Omental fat pad (tissue), 4 donors: ENCODE measurements at places on chromosomes 1 and 21. TPM values are rescaled to one million over a fixed set of nuclear protein-coding genes. Genes with fewer than 3 reads are reported as not detected.

DNA sequence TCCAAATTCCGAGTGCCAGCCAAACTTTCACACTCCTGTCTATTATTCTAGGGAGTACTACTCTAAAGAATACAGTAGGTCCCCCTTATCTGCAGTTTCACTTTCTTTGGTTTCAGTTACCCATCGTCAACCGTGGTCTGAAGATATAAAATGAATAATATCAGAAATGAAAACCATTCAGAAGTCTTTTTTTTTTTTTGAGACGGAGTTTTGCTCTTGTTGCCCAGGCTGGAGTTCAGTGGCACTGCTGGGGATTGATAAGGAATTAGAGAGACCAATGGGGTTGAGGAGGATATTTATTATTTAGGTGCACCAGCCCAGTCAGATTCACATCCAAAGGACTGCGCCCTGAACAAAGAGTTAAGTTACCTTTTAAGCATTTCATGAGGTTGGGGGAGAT lies 52.9 kb upstream of the SRSF10 start:
- no peak for DNase-seq

DNA sequence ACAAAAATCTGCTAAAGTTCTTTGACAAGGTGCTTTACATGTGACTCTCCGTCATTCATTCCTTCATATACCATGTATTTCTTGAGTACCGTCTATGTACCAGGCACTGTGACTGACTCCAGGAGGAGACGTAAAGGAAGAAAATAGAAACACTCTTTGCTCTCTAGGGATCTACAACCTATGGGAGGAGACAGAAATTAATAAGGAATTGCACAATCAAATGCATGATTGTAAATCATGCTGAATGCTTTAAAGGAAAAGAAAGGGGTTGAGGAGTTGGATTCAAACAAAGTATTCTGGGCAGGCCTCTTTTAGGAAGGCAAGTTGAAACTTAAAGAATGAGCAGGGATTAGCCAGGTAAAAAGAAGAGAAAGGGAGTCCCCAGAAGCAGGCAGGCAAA lies 239.1 kb upstream of the FGGY start:
- no peak for DNase-seq

GRCh38 chr21:17118638-17119384 lies 394.0 kb upstream of the CXADR start:
- DNase-seq, result no peak

TSPAN2 gene
- 7.8 TPM for total RNA-seq

DNA sequence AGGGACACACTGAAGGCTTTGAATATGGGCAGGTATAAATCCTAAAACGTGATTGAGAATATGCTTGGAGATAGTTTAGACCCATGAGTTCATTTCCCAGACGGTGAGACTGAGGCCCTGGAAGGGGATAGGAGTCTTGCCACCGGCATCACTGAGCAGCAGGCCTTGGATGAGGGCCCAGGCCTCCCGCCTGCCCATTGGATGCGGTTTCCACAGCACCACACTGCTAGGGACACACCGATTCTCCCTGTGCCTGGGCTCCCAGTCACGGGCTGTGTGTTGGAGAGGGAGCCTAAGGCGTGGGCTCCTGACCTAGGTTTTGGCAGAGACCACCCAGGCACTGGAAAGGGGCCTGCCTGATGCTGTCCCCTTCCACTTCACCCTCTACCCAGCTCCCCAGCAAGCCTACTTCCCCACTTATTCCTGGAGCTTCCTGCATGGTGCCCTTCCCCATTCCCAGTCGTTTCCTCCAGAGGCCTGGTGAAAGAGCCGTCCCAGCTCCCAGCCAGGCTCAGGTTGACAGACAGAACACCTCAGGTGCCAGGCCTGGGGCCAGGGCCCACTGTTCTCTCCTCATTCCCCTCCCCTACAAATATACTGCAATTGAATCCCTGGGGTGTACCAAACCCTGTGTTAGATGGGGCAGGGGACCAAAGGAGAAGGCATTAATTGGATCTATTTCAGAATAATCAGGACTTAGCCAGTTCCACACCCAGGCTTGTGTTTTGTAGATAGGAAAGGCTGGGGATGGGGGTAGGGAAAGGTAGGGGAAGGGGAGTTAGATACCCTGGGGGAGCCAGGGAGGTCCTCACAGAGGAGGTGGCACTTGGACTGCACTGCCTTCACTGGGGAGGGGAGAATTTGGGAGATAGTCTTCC lies 3.4 kb downstream of the FOXO6 start:
- no peak for DNase-seq

GRCh38 chr1:19648239-19648638 lies 4.1 kb downstream of the NBL1 start:
- DNase-seq, result no peak

DNA sequence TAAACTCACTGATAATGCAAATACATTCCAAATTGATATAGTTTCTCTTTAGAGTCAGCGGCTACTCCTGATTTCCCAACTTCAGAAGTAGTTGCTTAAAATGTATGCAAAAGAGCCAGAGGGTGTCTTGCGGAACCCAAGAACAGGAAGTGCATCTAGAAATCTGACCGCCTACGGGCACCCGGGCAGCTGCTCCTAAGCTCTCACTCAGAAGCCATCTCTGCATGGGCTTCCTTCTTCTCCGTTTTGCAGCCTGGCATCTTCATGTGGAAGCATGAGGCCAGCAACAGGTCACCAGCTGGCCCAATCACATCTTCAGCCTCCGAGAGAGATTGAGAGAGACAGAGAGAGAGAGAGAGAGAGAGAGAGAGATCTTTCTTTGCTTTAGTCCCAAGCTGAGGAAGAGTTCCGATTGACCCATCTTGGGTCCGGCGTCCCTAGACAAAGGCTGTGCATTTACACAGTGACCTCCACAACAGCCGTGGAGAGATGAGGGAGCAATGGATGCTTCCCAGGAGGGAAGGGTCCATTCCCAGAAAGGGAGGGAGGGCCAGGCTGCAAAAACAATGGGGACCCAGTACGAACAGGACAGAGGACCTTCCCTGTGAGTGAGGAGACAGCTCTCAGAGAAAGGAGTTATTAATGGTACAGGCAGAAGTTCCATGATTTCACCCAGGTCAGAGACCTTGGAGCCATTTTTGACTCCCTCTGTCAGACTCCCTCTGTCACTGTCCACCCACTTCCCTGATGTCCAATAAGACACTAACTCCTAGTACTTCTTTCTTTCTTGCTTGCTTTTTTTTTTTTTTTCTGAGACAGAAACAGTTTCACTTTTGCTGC lies 28.2 kb upstream of the SLC30A1 start:
- DNase-seq, result no peak

GRCh38 chr1:149927056-149927562 lies 494 bp downstream of the SF3B4 start:
- no peak for DNase-seq

DNA sequence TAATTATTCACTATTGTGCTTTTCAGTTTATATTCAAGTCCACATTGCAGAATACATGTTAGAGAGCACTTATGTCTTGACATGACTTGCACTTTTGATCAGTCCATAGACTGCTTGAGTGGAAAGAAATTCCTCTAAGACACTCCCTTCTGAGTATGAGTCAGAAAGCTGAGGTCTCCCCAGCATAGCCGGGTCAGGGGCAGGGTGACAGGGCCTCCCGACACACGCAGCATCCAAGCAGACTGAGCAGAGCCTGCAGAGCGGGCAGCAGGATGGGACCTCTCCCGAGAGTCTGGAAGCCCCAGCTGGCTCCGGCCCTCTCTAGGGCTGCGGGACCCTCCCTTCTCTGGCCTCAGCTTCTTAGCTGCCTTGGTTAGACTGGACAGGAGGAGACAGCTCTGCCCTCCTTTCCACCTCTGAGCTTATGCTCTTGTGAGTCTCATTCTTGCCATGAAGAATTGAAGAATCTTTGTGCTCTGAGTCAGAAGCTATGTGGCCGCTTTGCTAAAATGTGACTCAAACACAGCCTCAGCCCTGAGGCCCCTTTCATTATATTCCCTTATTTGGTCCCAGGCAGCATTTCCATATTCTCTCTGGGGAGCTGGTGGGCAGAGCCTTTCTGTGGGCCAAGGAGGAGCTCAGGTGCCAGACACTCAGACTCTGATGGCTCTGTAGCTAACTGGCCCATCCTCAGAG lies 11.2 kb upstream of the CAPN2 start:
- DNase-seq, result no peak

NBPF15 gene
- total RNA-seq, result 20.1 TPM

DNA sequence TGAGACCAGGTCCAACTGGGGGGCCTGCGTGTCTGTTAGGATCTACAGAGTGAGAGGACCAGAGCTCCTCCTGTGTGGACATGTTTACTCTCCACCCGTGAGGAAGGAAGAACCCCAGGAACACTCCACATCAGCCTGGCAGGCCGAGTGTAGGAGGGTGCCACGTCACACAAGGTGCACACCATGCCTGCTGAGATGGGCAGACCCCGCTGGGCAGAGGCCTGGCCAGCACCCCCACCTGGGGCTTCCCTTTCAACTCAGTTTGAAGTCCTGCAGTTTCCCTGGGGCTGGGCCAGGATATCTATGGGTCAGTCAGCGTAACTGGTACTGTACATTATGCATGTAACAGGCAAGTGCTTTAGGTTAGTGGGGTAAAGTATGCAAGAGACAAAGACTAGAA lies 30.1 kb upstream of the PCBP3 start:
- DNase-seq, result no peak

HSD3B1 gene
- total RNA-seq, result not detected

TRAF3IP3 gene
- total RNA-seq, result 9.0 TPM

GNG5 gene
- 72.8 TPM for total RNA-seq

DNA sequence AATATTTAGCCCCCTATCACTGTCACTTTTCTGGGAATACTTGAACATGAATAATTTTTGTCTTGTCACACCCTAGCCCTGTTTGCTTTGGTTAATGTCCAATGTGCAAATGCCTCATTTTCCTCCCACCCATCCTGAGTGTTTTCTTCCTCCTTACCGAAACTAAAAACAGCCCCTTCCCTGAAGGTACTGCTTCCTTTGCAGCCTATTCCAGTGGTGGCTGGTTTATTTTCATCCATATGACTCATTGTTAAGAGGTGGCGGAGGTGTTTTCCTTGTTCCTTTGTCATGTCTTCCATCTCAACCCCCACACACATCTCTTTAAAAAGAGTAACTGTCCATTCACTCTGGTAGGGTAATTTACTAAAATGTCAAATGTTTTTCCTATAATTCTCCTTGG lies 40.4 kb downstream of the CD55 start:
- DNase-seq, result no peak

GRCh38 chr1:109713636-109714035 lies 1.6 kb downstream of the GSTM5 start:
- DNase-seq, result no peak

DNA sequence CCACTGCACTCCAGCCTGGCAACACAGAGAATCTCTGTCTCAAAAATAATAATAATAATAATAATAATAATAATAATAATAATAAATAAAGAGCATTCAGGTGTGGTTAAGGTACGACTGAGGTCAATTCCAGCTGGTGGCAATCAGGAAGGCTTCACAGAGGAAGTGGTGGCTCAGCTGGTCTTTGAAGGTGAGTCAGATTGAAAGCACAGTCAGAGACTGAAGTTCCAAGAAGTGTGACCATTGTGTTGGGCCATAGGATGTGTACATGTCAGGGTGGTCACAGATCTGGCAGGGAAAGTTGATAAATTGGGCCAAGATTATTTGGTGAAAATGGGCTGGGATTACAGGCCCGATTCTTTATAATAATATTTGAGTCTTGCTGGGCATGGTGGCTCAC lies 31.0 kb upstream of the MED18 start:
- DNase-seq, result no peak

DNA sequence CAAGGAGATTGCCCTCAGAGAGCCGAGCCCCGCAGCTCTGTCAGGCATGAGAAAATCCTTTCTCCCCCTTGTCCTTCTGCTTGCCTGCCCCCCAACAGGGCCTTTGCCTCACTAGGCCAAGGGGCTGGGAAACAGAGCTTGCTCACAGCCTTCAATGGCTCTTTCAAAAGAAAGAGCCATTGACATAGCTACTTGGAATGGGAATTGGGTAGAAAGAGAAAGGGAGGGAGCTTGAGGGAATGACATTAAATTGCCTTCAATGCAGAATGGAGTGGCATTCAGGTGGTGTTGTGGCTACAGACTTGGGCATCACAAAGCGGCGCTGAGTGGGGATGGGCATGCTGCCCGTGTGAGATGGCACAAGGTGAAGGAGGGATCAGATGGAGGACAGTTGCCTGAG lies 13.2 kb downstream of the SYT11 start:
- no peak for DNase-seq

CASQ2 gene
- 2.1 TPM for total RNA-seq

GRCh38 chr1:216553766-216554165 lies 130.5 kb upstream of the USH2A start:
- DNase-seq, result no peak

OVAAL gene
- not detected for total RNA-seq

- no peak for DNase-seq
Measured at GRCh38 chr1:203112475-203112874, 15.1 kb upstream of the ADORA1 start.
